ENCODE measurements at places on chromosomes 16 and 17.

DNA sequence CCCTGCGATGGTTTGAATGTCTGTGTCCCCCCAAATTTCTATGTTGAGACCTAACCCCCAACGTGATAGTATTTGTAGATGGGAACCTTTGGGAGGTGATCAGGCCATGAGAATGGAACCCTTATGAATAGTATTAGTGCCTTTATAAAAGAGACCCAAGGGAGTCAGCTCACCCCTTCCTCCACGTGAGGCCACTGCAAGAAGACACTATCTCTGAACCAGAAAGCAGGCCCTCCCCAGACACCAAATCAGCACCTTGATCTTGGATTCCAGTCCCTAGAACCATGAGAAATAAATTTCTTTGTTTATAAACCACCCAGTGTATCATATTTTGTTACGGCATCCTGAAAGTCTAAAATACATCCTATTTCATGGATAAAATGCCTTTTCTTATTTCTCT lies 64.4 kb upstream of the LRRC37A3 start:
- DNase-seq = no peak

- no peak for DNase-seq
Measured at GRCh38 chr17:1031711-1032110, 34.8 kb downstream of the TIMM22 start.

GRCh38 chr16:82340531-82340930 lies 170.5 kb upstream of the MPHOSPH6 start:
- no peak for DNase-seq

DNA sequence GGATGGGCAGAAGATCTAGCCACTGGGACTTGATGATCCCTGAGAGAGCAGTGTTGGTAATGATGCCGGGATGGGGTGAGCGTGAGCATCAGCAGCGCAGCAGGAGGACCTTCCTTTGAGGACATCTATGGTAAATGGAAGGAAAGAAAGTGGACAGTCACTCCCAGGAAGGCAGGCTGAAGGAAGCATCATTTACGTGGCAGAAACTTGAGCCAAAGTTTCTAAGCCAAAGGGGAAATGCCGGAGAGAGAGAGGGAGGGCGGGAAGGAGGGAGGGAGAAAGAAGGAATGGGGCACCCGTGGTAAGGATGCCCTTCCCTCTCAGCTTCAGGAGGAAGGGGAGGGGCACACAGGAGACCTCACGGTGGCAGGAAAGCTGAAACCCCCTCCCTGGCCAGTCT lies 86.3 kb upstream of the CACNG5 start:
- no peak for DNase-seq

DNA sequence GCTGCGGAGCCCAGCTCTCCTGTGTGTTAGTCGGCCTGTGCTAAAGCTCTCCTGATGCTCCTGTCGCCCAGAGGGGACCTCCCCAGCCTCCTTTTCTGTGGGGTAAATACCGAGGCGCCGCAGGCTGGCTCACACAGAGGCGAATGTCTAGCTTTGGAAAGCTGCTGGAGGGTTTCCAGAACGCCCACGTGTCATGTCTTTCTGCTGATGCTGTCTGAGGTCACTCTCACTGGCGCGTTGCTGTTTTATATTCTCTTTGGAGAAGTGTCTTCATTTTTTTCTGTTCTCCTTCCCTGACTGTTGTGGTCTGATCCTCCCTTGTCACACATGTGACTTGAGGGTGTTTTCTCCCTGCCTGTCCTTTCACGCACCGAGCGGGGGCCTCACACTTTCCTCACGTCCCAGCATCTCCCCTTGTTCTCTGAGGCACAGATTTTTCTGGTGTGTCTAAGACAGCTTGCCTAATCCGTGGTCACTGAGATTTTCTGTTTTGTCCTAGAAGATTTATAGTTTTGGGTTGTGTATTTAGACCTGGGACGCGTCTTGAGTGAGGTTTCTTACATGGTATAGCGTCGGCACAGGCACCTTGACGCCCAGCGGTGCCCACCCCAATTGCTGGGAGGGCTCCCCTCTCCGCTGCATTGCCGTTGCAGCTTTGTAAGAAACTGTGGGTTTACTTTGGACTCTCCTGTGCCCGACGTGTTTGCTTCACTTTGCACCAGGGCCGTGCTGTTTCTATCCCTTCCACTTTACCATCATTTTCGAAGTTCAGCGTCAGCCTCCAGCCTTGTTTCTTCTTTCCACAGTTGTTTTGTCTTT lies 92.1 kb upstream of the ZNF750 start:
- DNase-seq = no peak

Measured in SW 1271 (cell line).